ENCODE measurements at places on chromosomes 1 and 21. TPM values are rescaled to one million over a fixed set of nuclear protein-coding genes. Genes with fewer than 3 reads are reported as not detected.

GRCh38 chr1:51897699-51898031, 19.1 kb upstream of the NRDC start:
- no peak overlapping the region for H3K4me3 ChIP-seq
- peak; percentile 83 for DNase-seq
- peaks cover 23% of the 10 kb centered on the region for H3K4me1 ChIP-seq
- no peaks in the 10 kb centered on the region for H3K27me3 ChIP-seq
- H3K36me3 ChIP-seq, result no peaks in the 10 kb centered on the region

GRCh38 chr1:219373616-219373935, 199.9 kb downstream of the LYPLAL1 start:
- no peak overlapping the region for H3K4me3 ChIP-seq
- no peak for DNase-seq
- H3K27me3 ChIP-seq, result no peaks in the 10 kb centered on the region
- no peaks in the 10 kb centered on the region for H3K36me3 ChIP-seq

- no peaks in the 10 kb centered on the region for H3K36me3 ChIP-seq
- peaks cover 9% of the 10 kb centered on the region for H3K4me1 ChIP-seq
- peak overlapping the region; percentile 10 for H3K27ac ChIP-seq
- no peak overlapping the region for H3K4me3 ChIP-seq
- H3K27me3 ChIP-seq, result no peaks in the 10 kb centered on the region
- peak; percentile 85 for DNase-seq
Observed at GRCh38 chr1:1847061-1847850, 43.6 kb downstream of the GNB1 start.

GRCh38 chr1:51044834-51045233, 57.2 kb upstream of the C1orf185 start:
- peak; percentile 19 for DNase-seq
- no peak overlapping the region for H3K27ac ChIP-seq
- no peak overlapping the region for H3K4me3 ChIP-seq
- H3K4me1 ChIP-seq, result no peaks in the 10 kb centered on the region
- H3K27me3 ChIP-seq, result peaks cover 3% of the 10 kb centered on the region

The GUCA2A gene
- not detected for total RNA-seq

GRCh38 chr1:38133756-38134155, 87.2 kb upstream of the POU3F1 start:
- H3K4me1 ChIP-seq, result peaks cover 1% of the 10 kb centered on the region
- no peak for DNase-seq
- no peaks in the 10 kb centered on the region for H3K36me3 ChIP-seq
- no peak overlapping the region for H3K4me3 ChIP-seq

The OR2M3 gene
- not detected for total RNA-seq

- no peak for DNase-seq
- peaks cover 28% of the 10 kb centered on the region for H3K36me3 ChIP-seq
- no peak overlapping the region for H3K4me3 ChIP-seq
- H3K27ac ChIP-seq, result no peak overlapping the region
- H3K27me3 ChIP-seq, result no peaks in the 10 kb centered on the region
Observed at GRCh38 chr1:156310962-156311361, 11.9 kb upstream of the VHLL start.

DNA sequence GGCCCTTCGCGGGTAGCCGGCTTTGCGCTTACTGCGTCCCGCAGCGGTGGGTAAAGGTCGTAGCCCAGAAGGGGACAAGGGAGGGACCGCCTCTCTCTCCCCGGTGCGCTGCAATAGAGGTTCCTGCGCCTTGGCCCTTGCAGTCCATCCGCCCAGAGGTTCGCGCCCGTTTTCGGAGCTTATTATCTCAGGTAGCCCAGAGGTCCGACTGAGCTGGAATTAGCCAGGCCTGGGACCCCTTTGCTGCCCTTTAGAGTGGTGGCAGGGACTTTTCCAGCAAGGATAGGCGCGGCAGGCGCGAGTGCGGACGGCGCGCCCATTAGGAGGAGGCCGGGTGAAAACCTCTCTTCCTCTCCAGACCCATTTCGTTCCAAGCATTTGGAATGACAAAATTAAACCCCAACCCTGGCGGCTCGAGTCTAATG, 5.0 kb downstream of the LHX4 start:
- peaks cover 86% of the 10 kb centered on the region for H3K27me3 ChIP-seq
- DNase-seq, result no peak
- no peaks in the 10 kb centered on the region for H3K36me3 ChIP-seq
- no peak overlapping the region for H3K4me3 ChIP-seq
- peaks cover 17% of the 10 kb centered on the region for H3K4me1 ChIP-seq

The OR2L8 gene
- not detected for total RNA-seq

DNA sequence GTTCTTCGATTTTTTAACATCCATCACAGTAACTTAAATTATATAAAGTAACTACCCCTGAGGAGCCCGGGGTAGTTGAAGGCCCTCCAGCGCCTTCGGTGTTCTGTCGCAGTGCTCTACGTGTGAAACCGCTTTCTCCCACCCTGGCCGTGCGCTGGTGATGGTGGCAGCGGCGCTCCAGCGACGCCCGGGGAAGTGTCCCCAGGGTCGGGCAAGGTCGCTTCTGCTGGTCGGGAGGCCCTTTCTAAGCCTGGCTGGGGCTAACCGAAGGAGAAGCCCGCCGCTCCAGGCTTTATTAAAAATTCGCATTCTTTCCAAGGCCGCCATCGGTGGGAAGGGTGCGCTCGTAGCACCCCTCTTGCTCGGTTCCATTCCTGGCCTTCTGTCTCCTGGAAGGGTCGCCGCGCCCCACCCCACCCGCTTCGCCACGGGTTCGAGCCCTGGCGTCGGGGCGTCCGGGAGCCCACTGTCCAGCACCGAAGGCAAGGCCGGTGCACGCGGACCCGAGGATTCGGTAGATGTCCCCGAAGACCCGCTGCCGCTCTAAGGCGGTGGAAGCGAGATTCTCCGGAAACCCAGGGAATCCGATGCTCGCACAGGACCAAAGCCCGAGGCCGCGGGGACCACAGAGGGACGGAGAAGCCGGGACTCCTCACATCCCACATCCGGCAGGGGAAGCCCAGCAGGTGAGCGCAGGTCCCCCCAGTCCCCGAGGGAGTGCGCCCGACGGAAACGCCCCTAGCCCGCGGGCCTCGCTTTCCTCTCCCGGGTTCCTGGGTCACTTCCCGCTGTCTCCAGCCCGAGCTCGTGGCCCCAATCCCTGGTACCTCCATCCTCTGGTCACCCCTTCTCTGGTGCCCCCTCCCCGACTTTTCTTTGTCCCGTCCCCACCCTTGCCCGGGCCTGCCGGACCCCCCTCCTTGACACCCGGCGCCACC, 685 bp upstream of the RIPPLY3 start:
- H3K27ac ChIP-seq, result no peak overlapping the region
- peaks cover 10% of the 10 kb centered on the region for H3K4me1 ChIP-seq
- no peaks in the 10 kb centered on the region for H3K36me3 ChIP-seq
- H3K4me3 ChIP-seq, result peak overlapping the region; percentile 14
- no peak for DNase-seq
- peaks cover 26% of the 10 kb centered on the region for H3K27me3 ChIP-seq

The KANK4 gene
- total RNA-seq, result not detected

The KRTAP22-2 gene
- total RNA-seq, result not detected

The LIN28A gene
- total RNA-seq, result not detected

DNA sequence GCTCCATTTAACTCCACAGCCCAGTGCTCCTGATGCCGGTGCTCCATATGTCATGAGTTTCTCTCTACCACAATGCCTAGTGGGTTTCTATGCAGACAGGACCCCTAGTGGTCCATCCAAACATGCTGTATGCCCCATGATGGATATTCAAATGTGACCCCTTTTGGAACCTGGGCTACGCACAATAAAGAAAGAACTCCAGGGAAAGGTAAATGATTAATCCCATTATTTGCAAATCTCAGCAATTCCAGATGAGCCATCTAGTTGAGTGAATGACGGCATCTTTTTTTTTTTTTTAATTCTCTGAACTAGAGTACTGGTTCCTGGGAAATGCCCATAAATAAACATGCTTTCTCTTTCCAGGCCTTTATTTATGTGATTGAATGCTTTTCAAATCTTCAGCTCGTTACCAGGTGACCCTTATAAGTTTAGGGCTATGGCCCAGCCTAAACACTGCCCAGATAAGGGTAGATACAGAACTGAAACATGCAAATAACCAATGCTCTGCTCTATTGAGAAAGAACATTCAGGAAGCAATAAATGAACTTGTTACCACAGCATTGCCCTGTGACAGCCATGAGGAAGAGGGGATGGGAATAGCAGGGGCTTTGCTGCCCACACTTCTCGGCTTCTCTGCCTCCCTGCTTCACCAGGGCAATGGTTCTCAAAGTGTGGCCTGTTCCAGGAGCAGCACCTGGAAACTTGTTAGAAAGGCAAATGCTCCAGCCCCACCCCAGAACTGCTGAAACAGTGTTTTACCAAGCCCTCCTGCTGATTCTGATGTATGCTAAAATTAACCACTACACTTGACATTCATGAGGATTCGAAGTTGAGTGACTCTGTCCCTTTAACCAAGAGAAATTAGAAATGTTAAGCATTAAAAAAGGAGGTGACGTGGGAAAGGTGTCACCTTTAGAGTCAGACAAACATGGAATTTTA, 151.7 kb downstream of the SEC16B start:
- H3K4me3 ChIP-seq, result no peak overlapping the region
- H3K4me1 ChIP-seq, result no peaks in the 10 kb centered on the region
- no peak for DNase-seq
- no peak overlapping the region for H3K27ac ChIP-seq
- no peaks in the 10 kb centered on the region for H3K36me3 ChIP-seq

The MSH4 gene
- total RNA-seq, result 0.09 TPM

GRCh38 chr1:201089596-201089995, 22.6 kb downstream of the CACNA1S start:
- H3K27me3 ChIP-seq, result peaks cover 12% of the 10 kb centered on the region
- no peak for DNase-seq
- no peak overlapping the region for H3K4me3 ChIP-seq
- H3K4me1 ChIP-seq, result no peaks in the 10 kb centered on the region

GRCh38 chr1:85465099-85465785, at the start of gene DDAH1:
Gene DDAH1 (minus strand): TSS chr1:85465159. CDS start chr1:85465045, 114 bp downstream.
- peak within 1 kb of the TSS; percentile 97 for H3K4me3 ChIP-seq
- peak; percentile 59 for DNase-seq
- H3K36me3 ChIP-seq, result no peaks in the 10 kb centered on the region
- H3K27ac ChIP-seq, result peak within 1 kb of the TSS; percentile 90
- no peaks in the 10 kb centered on the region for H3K27me3 ChIP-seq
- peaks cover 34% of the 10 kb centered on the region for H3K4me1 ChIP-seq

DNA sequence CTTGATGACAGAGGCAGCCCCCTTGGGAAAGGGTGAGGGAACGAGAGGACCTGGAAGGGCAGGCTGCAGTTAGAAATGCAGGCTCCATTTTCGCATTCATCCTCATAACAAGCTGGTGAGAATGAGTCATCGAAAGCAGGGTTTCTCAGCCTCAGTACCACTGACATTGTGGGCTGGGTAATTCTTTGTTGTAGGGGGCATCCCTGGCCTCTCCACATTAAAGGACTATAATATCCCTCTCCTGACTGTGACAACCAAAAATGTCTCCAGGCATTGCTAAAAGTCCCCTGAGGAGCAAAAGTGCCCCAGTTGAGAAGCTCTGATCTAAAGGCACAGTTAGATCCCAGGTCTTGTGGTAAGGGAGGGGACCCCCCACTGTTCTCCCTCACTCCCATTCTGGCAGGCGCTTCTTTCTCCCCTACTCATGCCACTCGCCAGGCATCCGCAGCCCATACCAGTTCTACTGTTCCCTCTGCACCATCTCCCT, 20.4 kb downstream of the KCNN3 start:
- DNase-seq, result no peak
- H3K27ac ChIP-seq, result no peak overlapping the region
- H3K4me3 ChIP-seq, result no peak overlapping the region
- H3K27me3 ChIP-seq, result peaks cover 3% of the 10 kb centered on the region
- H3K4me1 ChIP-seq, result no peaks in the 10 kb centered on the region

DNA sequence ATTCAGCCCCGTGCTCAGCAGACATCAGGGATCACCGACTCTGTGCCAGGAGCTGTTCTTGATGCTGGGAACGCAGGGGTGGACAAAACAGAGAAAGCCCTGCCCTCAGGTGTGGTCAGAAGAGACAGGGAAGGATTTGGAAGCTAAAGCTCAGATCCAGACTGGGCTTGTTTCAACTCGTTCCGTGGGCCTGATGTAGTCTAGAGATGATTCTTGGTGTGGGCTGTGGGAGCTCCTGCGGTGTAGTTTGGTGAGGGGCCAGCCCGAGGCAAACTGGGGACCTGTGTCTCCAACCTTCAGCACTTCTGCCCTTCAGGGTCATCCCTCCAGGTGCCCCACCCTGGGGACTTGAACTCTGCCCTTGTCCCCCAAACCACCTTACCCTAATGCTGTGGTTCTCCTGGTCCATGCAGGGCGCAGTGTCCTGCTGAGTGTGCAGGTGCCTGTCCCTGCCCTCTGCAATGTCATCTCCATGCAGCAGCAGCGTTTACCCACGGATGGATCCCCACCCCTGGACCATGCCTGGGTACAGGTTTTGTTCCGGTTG, 17.3 kb upstream of the ABCG1 start:
- H3K36me3 ChIP-seq, result no peaks in the 10 kb centered on the region
- H3K27ac ChIP-seq, result no peak overlapping the region
- no peaks in the 10 kb centered on the region for H3K27me3 ChIP-seq

GRCh38 chr1:117985973-117986372, 56.4 kb downstream of the WDR3 start:
- H3K27ac ChIP-seq, result no peak overlapping the region
- H3K4me1 ChIP-seq, result no peaks in the 10 kb centered on the region
- DNase-seq, result no peak
- peaks cover 2% of the 10 kb centered on the region for H3K27me3 ChIP-seq
- no peak overlapping the region for H3K4me3 ChIP-seq

The TEX38 gene
- not detected for total RNA-seq

- no peaks in the 10 kb centered on the region for H3K36me3 ChIP-seq
- no peak overlapping the region for H3K27ac ChIP-seq
- DNase-seq, result no peak
- H3K27me3 ChIP-seq, result peaks cover 61% of the 10 kb centered on the region
- no peak overlapping the region for H3K4me3 ChIP-seq
Observed at GRCh38 chr1:201245082-201245481, 38.2 kb upstream of the PKP1 start.

GRCh38 chr1:214503553-214503952, 47.8 kb downstream of the PTPN14 start:
- DNase-seq, result no peak
- H3K4me1 ChIP-seq, result peaks cover 9% of the 10 kb centered on the region
- H3K36me3 ChIP-seq, result no peaks in the 10 kb centered on the region
- no peak overlapping the region for H3K27ac ChIP-seq

The TMPRSS15 gene
- total RNA-seq, result not detected

- H3K36me3 ChIP-seq, result no peaks in the 10 kb centered on the region
- no peak overlapping the region for H3K27ac ChIP-seq
- no peak for DNase-seq
- no peaks in the 10 kb centered on the region for H3K4me1 ChIP-seq
- H3K27me3 ChIP-seq, result no peaks in the 10 kb centered on the region
Observed at GRCh38 chr21:43912910-43913309, 47.9 kb downstream of the AGPAT3 start.

DNA sequence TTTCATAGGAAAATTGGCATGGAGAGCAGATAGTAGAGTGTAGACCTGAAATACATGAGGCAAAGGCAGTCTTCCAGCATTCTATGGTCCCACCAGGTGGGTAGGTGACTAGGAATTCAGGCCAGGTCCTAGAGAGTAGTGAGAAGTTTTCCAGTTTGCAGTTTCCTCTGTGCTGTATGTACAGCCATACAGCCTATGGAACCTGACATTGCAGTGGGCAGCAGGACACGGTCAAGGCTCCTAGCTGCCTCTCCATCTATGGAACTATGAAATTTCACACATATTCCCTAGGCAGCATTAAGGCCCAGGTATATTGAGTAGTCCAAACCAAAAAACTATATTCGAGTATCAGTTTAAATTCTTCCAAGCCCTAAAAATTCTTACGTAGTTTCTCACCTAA, 16.3 kb downstream of the POGK start:
- DNase-seq, result no peak
- no peak overlapping the region for H3K4me3 ChIP-seq
- H3K4me1 ChIP-seq, result no peaks in the 10 kb centered on the region

The SPATA21 gene
- total RNA-seq, result not detected

- no peaks in the 10 kb centered on the region for H3K36me3 ChIP-seq
- H3K27ac ChIP-seq, result no peak overlapping the region
- H3K4me3 ChIP-seq, result no peak overlapping the region
- peaks cover 10% of the 10 kb centered on the region for H3K27me3 ChIP-seq
Observed at GRCh38 chr1:203082571-203083462, 3.0 kb downstream of the MYOG start.

The TNNI3K gene
- not detected for total RNA-seq

All from endothelial cell of umbilical vein (primary cell).